ENCODE measurements at places on chromosomes 16 and 17.

- no peak for DNase-seq
These were observed 13.8 kb downstream of the CNGB1 start for GRCh38 chr16:57956924-57957672.

DNA sequence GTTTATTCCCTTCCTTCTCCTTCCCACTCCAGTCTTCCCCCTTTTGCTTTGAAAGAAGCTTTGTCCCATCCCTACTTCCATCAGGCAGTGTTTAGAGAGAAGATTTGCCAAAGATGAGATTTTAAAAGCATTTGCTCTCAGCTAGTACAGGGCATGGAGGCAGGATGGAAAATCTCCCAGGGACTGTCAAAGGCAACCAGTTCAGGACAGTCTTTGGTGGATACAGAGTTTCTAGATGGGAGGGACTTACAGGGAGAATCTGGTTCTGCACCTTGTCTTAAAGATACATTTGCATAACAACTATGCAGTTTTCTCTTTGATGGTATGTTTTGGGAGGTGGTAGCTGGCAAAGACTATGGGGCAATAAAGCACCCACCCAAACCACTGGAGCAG is 26.2 kb downstream of the CHD9 start:
- no peak for DNase-seq

GRCh38 chr17:7262192-7262934 is at the start of gene CLDN7:
TSS of gene CLDN7 (minus strand) at chr17:7262478. CDS start at chr17:7262043, 435 bp downstream.
- DNase-seq = no peak

GRCh38 chr17:3762922-3763776 is 37.8 kb downstream of the ITGAE start:
- no peak for DNase-seq

GRCh38 chr16:69131839-69132423 is 457 bp downstream of the CHTF8 start:
- DNase-seq = peak; percentile 49

DNA sequence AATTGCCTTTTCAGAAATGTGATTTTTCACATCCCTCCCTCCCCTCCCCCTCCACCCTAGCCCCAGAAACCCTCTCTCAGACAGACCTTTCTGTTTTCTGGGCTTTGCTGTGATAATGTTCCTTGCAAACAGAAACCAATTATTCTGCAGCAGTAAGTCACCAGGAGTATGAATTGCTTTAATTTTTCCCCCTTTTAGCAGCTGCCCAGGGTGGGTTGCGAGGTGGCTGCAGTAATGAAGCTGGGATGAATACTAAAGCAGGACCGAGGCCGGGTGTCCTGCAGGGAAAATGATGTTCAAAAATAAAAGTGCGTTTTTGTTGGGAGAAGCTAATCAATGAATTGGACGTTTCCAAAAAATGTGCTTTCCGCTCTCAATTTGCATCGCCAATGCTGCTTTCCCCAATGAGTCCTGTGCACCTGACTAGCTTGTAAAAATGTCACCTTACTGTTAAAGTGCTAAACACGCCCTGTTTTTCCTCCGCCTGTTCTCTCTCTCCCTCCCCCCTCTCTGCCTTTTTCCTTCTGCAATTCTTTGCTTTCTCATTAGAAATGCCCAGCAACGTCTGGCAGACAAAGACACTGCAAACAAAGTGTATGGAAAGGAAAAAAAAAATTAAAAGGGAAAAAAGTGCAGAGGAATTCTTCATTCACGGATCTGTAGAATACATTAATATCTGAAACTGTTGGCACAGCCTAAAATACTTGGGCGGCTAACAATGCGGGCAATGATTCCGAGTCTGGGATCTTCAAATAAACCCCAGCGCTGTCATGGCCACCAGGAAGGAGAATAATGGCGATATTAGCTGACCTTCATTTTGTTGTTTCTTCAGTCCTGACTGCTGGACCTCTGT is 244.1 kb downstream of the STX8 start:
- DNase-seq = no peak

DNA sequence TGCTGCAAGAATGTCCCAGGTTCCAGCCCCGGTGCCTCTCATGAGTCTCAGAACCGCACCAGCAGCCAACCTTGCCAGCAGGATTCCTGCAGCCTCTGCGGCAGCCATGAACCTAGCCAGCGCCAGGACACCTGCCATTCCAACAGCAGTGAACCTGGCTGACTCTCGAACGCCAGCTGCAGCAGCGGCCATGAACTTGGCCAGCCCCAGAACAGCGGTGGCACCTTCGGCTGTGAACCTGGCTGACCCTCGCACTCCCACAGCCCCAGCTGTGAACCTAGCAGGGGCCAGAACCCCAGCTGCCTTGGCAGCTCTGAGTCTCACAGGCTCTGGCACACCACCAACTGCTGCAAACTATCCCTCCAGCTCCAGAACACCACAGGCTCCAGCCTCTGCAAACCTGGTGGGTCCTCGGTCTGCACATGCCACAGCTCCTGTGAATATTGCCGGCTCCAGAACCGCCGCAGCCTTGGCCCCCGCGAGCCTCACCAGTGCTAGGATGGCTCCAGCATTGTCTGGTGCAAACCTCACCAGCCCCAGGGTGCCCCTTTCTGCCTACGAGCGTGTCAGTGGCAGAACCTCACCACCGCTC is 9.8 kb downstream of the ELOB start:
- DNase-seq = no peak
